ENCODE measurements at places on chromosomes 4 and X. TPM values are rescaled to one million over a fixed set of nuclear protein-coding genes. Genes with fewer than 3 reads are reported as not detected.

GRCh38 chr4:124873361-124874171, 161.0 kb upstream of the ANKRD50 start:
- no peak for DNase-seq
- H3K27ac ChIP-seq: no peak overlapping the region
- no peaks in the 10 kb centered on the region for H3K36me3 ChIP-seq
- H3K4me1 ChIP-seq: peaks cover 7% of the 10 kb centered on the region

DNA sequence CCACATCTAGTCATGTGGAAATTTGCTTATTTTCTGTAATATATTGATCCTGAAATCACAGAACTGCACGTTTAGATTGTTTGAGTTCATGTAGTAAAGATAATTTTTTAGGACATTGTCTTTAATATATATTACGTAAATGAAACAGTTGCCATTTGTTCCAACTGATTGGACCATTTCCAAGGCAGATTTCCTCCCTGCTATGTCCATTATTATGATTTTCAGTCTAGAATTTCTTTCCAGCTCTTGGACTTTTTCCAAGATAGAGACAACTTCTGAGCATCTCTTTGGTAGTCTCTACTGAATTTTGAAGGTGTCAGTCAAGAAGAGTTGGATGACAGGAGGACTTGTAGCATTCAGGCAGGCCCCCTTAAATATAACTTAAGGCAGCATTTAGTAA, 94.6 kb downstream of the STIM2 start:
- H3K4me1 ChIP-seq: no peaks in the 10 kb centered on the region
- no peaks in the 10 kb centered on the region for H3K27me3 ChIP-seq
- DNase-seq: no peak

GRCh38 chrX:9566150-9566621, 101.3 kb downstream of the TBL1X start:
- DNase-seq: peak; percentile 21
- no peak overlapping the region for H3K27ac ChIP-seq
- H3K4me3 ChIP-seq: no peak overlapping the region
- H3K36me3 ChIP-seq: no peaks in the 10 kb centered on the region

Gene LANCL3
- 0.99 TPM for total RNA-seq

Gene LRPAP1
- total RNA-seq: 263 TPM

Gene ITGB1BP2
- 18.5 TPM for total RNA-seq

All from thoracic aorta (tissue), 2 donors.